ENCODE measurements at places on chromosomes 7 and 10.

DNA sequence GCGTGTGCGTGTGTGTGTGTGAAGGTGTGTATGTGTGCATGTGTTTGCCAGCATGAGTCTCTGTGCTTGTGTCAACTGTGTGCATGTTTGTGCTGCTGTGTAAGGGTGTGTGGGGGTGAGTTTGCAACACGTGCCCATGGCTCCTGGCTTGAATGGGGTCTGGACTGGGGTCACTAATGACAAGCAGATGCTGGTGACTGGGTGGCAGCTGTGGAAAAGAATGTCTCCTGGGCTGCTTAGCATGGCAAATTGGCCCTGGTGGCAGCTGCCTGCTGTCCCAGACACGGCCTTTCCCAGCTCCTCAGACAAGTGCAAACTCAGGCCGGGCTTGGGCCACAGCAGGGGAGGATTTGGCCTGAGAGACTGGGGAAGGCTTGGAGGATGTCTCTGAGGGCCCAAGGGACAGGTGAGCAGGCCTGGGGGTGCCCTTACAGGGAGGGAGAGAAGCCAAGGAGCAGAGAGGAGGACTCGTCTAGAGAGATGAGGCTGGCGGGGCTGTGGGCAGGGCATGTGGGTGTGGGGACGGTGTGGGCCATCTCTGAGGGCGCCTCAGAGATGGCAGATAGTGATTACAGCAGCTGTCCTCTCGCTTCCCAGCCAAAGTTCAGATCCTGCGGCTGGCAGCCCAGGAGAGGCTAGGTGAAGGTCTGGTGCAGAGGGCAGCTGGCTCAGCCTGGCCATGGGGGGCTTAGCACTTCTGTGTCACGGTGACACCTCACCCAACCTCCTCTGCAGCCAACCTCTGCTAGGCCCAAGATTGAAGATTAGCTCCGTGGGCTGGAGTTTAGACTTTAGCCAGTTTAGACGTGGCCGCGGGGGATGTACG is 1.5 kb downstream of the AQP1 start:
- no peak for DNase-seq

GRCh38 chr10:847868-848267 is 83.6 kb downstream of the LARP4B start:
- DNase-seq, result no peak

DNA sequence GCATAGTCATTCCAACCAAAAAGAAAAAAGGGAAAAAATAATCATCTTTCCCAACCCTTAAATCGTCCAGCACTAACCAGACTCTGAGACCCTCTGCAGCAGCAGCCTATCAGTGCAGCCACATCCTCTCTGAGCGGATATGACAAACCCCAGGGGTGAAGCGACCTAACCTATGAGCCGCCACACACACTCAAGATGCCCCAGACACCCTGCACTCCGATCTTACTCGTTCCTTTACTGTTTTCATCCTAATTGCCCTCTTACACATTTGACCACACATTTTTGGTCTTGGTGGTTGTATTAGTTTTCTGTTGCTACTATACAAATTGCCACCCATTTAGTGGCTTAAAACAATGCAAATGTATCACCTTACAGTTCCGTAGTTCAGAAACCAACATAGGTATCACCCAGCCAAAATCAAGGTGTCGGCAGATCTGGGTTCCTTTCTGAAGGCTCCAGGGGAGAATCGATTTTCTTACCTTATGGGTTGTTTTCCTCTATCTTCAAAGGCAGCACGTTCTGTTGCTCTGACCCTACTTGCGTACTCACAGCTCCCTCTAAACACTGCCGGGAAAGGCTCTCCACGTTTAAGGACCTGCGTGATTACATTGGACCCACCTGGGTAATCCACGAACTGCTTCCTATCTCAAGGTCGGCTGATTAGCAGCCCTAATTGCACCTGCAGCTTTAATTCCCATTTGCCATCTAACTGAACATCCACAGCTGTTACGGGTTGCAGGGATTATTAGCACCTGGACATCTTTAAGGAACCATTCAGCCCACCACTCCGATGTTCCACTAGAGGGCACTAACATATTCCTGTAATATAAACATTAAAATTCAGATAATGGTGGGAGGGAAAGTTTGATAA is 37.3 kb upstream of the PRSS1 start:
- DNase-seq, result no peak

DNA sequence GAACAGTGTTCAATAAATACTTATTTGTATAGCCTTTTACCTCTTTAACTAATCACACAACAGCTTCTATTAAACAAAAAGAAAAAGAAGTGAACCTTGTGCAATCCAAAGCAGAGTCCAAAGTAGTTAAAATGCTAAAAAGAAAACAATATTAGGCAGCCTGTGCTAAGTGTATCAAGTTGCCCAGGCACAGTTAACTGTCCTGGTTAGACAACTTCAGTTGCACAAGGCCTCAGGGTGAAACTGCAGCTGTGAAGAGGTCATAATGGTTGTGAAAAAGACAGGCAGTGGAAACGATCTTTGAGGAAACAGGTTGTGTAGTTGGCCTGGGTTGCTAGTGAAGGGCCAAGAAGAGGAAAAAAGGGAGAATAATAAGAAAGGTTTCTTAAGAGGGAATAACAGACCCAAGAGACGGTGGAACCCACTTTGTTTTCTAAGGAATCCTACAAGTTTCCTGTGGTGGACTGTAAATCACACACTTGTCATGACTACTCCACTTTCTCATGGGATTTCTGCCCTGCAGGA is 6.0 kb upstream of the CROT start:
- no peak for DNase-seq

DNA sequence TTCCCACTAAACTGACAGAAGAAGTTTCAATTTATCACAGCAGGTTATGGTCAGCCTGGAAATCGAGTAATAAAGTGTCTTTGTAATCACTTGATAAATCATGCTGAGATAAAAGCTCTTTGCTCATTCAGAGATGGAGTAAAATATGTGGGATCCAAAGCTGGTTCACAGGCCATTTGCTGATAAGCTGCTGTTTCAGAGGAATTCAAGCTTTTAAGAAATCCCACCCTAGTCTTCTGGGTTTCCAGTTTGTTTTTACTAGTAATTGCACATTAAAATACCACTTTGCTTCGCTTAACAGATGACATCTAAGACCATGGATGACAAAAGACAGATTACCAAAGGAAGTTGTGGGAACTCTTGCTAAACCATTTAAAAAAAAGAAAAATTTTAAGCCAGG is 37.4 kb upstream of the CDK6 start:
- DNase-seq, result no peak

GRCh38 chr7:100516135-100516812 is 22.7 kb upstream of the AGFG2 start:
- DNase-seq, result no peak

Data from posterior cingulate gyrus (tissue), 11 donors.